Femur (tissue), 1 donor: ENCODE measurements at places on chromosomes 3 and 15.

DNA sequence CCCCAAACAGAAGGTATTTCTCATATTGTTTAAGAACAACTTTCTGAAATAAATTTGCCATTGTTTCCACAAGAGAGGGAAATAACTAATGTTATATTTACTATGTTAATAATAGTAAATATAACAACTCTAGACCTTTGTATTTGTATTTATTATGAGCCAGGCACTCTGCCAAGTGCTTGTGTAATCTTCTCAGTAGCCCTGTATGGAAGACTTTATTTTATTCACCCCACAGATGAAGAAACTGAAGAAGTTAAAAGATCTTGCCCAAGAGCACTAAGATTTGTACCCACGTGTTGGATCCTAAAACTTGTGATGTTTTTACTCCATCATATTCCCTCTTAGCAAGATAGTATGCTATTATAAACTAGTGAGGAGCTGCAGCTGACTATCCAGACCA is 12.0 kb upstream of the GNB4 start:
- DNase-seq, result no peak

- DNase-seq, result peak; percentile 13
Measured at GRCh38 chr15:70046679-70047369, 50.9 kb downstream of the TLE3 start.

GRCh38 chr3:187955587-187955952 is 198.4 kb upstream of the LPP start:
- no peak for DNase-seq

GRCh38 chr3:171963546-171963945 is 75.8 kb upstream of the FNDC3B start:
- DNase-seq, result no peak

DNA sequence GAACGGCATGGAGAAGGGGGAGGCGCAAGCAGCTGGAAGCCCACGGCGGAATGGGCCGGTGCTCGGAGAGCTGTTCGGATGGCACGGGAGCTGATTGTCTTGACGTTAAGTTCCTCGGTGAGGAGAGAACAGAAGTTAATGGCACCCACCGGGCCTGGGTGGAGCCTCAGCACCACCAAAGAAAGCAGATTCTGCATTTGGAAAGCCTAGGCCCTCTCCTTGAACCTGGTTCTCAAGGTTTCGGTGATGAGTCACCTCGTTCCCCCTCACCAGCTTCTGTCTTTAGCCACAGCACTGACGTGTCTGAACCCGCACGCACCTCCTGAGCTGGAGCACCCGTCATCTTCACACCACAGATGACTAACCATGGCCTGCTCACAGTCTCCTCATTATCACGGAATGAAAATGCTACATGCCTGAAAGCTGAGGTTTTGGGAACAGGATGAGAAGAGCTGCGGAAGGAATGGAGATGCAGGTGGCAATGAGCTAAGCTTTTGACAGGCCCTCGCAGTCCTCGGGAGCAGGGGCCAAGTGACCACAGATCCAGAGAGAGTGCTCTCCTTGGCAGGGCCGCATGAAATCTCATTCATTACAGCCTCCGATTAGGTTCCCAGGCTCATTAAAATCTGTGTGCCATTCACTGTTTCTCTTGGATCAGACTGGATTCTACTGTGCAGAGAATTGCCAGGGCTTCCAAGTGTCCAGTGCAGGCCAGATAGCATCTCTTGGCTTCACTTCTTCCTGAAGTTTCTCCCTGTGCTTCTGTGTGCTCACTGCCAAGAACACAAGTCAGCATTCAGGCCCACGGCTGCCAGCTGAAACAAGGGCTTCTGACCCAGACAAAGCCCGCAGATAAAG is 96.3 kb upstream of the DLG1 start:
- peak; percentile 55 for DNase-seq
